NCI-H510A (cell line): ENCODE measurements at places on chromosomes 3 and 15.

GRCh38 chr15:85329561-85330422 is 50.6 kb upstream of the AKAP13 start:
- DNase-seq = no peak

GRCh38 chr3:159897331-159898075 is 91.1 kb upstream of the IL12A start:
- DNase-seq = no peak

GRCh38 chr15:100350434-100351226 is 8.9 kb upstream of the ADAMTS17 start:
- no peak for DNase-seq

DNA sequence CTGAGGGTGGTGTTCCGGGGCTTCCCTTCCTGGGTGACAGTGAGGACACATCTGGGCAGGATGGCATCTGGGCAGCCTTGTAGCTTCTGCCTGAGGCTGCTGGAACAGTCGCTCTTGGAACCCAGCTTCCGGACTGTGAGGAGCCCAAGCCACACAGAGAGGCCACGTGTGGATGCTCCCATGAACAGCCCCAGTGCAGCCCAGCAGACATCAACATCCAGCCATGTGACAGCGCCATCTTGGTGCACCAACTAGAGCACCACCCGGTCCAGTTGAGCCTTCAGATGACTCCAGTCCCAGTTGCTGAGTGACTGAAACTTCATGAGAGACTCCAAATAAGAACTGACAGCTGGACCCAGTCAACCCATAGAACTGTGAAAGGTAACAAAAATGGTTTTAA is 15.5 kb upstream of the CTSH start:
- no peak for DNase-seq

DNA sequence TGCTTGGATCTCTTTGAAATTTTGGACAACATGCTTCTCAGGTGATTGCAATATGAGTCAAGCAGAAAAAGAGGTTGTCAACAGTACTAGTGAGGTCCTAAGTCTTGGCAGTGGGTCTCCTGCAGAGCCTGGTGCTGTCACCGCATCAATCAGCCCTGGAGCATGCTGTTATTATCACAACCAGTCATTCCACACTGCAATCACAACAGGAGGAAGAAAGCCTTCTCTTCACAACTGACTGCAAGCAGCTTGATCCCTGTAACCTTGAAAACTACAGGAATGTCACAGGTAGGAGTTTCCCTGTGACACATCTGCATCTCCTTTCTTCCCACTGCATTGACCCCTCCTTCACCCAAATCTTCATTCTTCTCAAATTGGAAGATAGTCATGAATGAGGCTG is 451.1 kb upstream of the ATP11B start:
- no peak for DNase-seq

GRCh38 chr15:101264911-101265641 is 12.2 kb downstream of the SELENOS start:
- DNase-seq = no peak

GRCh38 chr15:23482764-23483489 is 35.9 kb upstream of the GOLGA6L2 start:
- DNase-seq = no peak

- no peak for DNase-seq
These were observed 2.3 kb downstream of the RNF13 start for GRCh38 chr3:149815321-149815720.

DNA sequence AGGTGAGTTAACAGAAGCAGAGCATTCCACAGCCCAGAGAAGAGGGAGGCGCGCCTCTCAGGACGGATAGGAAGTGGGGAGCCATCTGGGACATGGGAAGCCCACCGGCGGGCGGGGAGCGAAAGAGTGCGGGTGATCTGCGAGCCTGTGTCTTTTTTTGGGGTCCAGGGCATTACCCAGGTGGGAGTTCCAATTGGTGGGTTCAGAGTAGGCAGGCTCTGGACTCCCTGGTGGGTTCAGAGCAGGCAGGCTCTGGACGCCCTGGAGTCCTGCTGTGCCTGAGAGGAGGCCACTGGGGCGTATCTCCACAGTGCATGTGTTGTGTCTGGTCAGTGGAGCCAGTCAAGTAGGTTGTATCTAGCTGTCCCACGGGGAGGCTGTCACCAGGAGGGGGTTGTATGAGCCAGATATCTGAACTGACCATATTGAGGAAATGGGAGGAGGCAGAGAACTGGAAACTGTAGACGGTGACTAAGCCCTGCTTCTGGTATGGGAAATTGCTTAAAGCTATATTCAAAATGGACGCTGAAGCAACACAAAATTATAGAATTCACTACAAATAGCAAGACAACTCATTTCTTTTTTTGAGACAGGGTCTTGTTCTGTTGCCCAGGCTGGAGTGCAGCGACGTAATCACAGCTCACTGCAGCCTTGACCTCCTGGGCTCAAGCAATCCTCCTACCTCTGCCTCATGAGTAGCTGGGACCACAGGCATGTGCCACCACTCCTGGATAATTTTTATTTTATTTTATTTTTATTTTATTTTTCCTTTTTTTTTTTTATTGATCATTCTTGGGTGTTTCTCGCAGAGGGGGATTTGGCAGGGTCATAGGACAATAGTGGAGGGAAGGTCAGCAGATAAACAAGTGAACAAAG is 34.5 kb upstream of the CHST2 start:
- no peak for DNase-seq

DNA sequence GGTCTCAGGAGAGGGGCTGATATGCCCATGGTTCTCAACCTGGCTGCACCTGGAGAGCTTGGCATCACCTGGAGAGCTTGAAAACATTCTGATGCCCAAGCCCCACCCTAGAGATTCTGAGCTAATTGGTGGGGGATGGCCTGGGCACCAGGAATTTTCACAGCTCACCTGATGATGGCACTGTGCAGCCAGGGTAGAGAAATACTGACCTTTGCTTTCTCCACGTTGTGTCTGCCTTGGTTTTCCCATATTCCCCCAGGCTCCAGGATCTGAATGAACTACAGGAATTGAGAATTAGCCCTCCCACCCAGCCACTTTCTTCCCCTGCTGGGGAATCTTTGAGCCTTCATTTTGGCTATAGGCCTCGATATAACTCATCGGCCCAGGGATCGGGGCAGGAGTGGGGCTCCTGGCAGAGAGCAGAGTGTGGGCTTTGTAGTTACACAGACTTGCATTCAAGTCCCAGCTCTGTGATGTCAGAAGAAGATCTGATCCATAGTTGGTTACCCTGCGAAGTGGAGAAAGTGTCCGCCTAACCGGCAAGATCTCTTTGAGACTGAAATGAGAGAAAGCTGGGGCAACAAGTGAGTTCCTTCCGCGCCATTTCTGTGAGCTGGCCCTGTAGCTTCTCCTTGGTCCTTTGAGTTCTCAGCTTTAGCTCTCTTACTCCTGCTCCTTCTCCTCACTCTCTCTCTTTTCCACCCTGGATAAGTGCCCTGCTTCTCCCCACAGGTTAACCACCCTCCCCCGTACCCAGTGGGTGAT is 33.1 kb upstream of the UBE2Q2 start:
- peak; percentile 15 for DNase-seq

DNA sequence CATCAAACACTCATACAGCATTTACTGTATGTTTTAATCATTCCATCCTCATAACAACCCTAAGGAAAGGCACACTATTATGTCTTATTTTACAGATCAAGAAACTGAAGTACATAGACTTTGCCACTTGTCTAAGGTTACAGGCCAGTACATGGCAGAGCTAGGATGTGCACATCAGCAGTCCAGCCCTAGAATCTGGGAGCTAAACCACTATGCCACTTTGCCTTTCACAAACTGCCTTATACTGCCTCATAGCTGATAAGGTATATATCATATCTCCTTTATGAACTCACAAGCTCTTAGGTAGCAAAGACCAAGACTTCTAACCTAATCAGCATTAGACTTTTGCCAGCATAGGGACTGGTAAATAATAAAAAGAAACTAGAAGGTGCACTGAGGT is 49.1 kb downstream of the MYO9A start:
- no peak for DNase-seq

DNA sequence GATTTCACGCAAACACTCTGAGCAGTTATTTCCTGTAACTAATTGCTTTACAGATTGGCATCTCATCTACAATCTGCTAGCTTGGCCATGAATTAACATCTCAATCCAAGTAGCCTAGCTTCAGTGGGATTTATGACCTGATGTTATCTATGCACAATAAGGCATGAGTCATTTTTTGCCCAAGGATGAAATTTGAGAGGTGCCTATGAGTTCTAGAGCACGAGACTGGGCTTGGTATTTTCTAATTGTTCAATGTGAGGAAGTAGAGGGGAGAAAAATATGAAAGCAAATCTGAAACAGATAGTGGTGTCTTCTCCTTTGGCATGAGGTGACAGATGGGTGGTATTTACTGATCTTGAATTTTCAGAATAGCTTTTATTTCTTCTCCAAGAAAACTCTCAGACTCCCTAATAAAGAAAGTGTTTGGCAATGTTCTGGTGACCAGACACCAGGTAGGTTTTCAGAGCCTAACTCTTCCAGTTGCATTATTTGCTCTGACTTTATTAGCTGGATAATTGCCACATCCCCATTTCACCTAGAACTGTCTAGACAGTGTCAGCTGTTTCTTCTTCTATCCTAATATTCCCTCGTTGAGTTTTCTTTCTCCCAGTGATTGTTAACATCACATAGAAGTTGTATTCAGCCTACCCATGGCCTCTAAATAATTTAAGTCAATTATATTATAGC is 301.0 kb upstream of the UMPS start:
- no peak for DNase-seq

DNA sequence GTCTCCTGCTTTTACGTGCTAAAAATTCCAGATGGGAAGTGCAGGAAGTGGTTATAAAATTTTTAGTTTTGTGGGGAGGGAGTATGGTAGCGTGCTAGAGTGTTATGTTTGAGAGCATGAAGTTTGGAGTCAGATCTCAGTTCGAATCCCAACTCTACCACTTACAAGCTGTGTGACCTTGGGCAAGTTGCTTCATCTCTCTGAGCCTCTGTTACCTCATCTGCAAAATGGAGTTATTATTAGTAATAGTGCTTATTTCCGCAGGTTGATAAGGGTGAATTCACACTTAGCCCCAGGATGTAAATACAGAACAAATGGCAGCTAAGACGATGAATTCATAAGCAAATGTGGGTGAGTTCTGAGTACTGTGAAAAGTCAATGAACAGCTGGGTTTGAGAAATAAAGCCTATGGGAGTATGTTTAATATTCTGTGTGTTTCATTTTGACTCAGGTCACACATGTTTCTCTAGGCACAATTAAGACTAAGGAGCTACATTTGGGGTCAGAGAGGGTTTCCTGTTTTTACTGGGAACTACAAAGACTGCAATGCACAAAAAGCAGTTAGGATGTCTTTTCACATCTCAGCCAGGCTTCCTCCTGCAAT is 73.1 kb upstream of the FEZF2 start:
- no peak for DNase-seq

DNA sequence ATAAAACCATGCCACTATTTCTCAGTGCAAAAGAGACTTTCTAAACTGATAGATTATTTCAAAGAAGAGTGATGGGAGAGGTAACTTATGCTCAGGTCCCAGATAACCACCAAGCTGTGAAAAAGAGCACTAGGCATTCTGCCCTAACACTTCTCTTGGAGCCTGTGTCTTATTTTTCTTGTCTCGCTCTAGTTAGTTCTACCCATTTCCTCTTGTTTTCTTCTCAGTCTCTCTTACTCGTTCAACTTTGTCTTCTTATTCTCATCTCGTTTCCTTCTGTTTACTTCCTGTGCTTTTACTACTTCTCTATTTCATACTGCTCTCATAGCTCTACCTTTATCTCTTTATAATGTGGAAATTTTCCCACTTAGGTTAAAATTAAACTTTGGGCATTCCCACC is 91.8 kb upstream of the CGNL1 start:
- DNase-seq = no peak

- peak; percentile 50 for DNase-seq
These were observed 11.3 kb upstream of the C3orf52 start for GRCh38 chr3:112074616-112075497.

- DNase-seq = no peak
These were observed 28.1 kb downstream of the LSAMP start for GRCh38 chr3:116417151-116417550.

- no peak for DNase-seq
These were observed 12.3 kb upstream of the KPNA4 start for GRCh38 chr3:160577556-160578195.

DNA sequence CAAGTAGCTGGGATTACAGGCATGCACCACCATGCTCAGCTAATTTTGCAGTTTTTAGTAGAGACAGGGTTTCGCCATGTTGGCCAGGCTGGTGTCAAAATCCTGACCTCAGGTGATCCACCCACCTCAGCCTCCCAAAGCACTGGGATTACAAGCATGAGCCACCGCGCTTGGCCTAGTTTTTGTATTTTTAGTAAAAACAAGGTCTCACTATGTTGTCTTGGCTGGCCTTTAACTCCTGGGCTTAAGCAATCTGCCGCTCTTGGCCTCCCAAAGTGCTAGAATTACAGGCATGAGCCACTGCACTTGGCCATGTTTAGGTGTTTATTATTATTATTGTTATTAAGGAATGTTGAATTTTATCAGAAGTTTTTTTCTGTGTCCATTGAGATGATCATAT is 14.7 kb downstream of the IL16 start:
- no peak for DNase-seq

- DNase-seq = no peak
These were observed 65.6 kb upstream of the MBNL1 start for GRCh38 chr3:152202976-152203626.

- DNase-seq = no peak
These were observed 9.8 kb downstream of the TMEM108 start for GRCh38 chr3:133047980-133048379.

- no peak for DNase-seq
These were observed 33.2 kb upstream of the SPPL2A start for GRCh38 chr15:50798684-50799083.

- DNase-seq = no peak
These were observed 10.3 kb downstream of the CX3CR1 start for GRCh38 chr3:39269528-39269927.

DNA sequence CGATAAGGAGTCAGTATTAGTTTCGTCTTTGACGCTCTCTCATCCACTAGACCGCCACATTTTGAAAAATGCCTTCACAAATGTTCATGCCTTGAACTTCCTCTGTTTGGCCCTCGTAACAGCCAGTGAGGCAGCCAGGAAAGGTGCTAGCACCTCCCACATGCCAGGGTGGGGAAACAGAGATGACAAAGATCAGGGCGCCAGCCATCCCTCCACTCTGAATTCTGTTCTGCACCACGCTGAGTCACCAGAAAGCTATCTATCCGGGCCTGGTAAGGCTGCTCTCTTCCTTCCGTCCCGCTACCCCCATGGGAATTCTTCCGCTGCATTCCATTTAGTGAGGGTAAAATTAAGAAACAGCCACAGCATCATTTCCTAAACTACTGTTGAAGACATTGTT is 31.3 kb upstream of the BCL2L10 start:
- DNase-seq = no peak

- no peak for DNase-seq
These were observed 33.9 kb downstream of the ANP32A start for GRCh38 chr15:68786753-68787152.

DNA sequence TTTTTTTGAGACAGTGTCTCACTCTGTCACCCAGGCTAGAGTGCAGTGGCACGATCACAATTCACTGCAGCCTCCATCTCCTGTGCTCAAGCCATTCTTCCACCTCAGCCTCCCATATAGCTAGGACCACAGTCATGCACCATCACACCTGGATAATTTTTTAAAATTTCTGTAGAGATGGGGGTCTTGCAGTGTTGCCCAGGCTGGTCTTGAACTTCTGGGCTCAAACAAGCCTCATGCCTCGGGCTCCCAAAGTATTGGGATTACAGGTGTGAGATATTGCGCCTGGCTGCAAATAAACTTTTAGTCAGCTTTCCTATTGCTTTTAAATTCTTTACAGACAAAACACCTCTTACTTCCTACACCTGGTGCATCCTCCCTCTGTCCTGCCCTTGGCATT is 102.1 kb upstream of the VEPH1 start:
- DNase-seq = no peak

- DNase-seq = no peak
These were observed 16.1 kb upstream of the AGBL1 start for GRCh38 chr15:86063356-86064095.

GRCh38 chr3:137191951-137192350 is 234.2 kb downstream of the IL20RB start:
- no peak for DNase-seq
